Forelimb muscle (tissue), 1 donor: ENCODE measurements at places on chromosomes 16 and 17.

DNA sequence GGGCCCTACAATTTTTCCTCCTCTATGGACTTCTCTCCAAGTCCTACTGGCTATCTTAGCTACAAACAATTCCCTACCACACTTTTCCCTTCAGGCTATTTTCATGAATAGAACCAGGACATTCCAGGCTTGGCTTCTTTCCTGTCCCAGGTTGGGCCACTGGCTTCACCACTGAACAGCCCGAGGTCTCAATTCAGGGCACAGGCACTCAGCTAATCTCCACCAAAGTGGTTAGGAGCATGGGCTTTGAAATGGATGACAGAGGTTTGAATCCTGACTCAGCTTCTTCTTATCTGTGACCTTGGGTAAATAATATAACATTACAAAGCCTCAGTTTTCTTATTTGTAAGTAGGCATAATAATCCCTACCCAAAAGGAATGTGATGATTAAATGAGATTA lies 50.9 kb upstream of the ZNF629 start:
- no peak for DNase-seq

- no peak for DNase-seq
These were observed at the start of gene ST6GALNAC2 for GRCh38 chr17:76585649-76586593. Gene ST6GALNAC2, minus strand, starts transcription at chr17:76585860. Its CDS starts 52 bp downstream, at chr17:76585808.

GRCh38 chr17:66343531-66344078 lies 41.2 kb downstream of the PRKCA start:
- no peak for DNase-seq

DNA sequence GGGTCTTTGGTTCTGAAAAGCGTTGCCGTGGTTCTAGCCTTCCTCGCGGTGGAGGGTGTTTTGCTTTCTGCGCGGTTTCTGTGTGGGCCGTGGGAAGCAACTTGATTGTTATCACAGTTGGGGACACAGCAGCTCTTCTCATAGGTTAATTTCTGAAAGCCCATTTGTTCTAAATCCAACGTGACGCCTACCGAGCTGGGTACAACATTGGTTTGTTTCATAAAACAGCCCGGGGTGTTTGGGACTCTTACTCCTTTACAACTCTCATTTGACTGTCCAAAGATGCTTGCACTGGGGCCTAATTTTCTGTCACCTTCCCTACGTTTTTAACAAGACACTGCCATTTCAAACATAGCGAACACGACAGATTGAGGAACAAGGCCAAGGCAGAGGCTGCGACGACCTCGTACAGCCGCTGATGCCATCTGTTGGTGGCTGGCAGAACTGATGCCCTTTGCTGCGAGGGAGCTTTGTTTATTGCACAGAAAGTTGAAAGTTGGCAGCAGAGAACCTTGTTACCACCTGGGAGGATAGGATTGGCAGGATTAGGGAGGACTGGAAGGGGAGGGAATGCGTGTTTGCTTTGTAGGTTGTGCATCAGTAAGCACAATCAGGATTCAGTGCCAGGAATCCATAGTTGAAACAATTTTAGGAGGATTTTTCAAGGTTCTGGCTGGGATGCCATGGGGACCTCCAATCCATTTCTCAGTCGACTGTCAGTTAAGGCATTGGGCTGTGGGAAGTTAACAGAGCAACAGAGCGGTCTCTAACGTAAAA lies 98.3 kb downstream of the PITPNC1 start:
- peak; percentile 36 for DNase-seq

DNA sequence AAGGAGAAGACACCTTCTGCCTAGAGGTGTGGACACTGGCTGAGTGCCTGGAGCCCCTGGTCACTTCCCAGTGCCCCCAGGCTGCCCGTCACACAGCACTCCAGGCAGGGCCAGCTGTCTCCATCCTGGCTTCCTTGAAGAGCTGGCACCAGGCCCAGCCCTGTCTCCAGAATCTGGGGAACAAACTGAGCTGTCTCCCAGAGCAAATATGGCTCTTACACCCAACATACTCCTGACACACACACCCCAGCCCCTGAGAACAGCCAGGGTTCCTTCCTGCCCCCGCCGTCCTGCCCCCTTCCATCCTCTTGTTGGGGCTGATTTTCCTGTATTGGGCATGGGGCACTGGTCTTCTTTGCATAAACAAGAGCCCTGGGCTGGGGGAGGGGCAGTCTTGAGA lies 9.1 kb downstream of the NHERF1 start:
- DNase-seq, result no peak

GRCh38 chr17:74210191-74211140 lies 2.9 kb upstream of the TTYH2 start:
- DNase-seq, result no peak

DNA sequence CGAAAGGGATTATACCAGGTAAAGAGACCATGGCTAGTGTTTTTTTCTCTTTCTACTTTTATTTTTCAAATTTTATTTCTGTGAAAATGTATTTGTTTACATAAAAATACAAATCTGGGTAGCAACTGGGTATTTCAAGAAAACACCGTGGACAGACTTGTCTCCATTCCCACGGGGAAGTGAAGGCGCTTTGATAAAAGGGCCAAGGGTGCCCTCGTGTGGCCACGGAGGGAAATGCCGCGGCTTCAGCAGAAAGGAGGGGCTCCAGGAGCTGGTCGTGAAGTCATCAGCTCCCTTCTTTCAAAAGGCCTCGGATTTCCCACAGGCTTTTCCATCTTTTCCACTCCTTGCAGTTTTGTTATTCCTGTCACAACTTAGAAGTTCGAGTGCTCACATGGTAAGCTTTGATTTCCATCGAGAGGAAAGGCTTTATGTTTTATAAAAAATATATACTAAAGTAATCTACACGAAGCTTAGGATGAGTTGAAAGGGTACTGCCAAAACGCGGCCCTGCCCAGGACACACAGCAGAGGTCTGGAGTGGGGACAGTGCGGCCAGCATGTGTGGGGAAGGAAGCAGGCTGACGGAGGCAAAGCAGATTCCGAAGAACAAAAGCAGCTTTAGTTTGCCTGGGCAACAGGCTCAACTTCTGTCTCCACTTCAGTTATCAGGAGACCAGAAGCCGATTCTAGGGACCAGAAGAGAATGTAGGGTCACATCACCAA lies 15.3 kb upstream of the MNT start:
- peak; percentile 64 for DNase-seq

DNA sequence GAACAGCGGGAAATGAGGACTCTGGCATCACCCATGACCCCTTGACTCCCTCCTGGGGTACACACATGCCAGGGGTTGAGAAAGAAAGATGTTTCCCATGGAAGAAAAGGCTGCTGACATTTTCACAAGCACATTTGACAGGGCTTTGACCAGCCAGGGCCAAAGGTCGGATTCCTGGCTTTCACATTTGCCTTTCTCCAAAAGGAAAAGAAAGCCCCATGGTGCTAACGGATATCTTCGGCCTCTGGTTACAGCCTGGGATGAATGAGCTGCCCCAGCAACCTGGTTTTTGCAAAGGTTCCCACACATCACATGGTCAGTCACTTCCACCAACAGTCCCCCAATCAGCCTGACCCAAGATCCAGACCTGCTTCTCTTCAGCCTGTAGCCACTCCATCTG lies 478.2 kb upstream of the CDH11 start:
- no peak for DNase-seq

DNA sequence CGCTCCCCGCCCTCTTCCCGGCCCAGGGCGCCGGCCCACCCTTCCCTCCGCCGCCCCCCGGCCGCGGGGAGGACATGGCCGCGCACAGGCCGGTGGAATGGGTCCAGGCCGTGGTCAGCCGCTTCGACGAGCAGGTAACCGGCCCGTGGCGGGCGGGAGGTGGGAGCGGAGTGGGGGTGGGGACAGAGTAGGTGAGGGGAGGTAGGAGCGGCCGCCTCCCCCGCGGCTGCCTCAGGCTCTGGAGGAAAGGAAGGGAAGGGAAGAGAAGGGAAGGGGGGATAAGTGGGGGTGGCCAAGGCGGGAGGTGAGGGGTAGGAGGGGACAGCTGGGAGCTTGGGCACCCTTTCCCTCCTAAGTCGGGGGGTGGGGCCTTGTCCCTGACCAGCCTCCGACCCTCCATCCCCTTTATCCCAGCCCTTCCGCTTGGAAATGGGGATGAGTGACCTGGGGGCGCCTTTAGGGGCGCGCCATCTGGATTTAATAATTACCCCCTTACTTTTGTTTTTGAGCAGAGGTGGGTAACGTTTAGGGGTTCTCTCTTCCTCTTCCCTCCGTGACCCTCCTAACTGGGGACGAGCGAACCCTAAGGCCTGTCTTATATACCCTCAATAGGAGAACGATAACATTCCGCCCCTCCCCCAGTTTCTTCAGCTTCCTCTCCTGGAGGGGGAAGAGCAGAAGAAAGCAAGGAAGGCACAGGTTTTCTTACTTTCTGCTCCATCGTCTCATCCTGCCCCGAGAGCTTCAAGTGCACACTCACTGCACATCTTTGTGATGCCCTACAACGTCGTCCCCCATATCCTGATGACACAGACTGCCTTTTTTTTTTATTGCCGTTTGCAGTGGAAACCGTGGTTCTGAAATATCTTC lies 694 bp downstream of the NF1 start:
- DNase-seq, result peak; percentile 35

- no peak for DNase-seq
These were observed at the start of gene ODF4 for GRCh38 chr17:8339540-8339939. Gene ODF4, plus strand, starts transcription at chr17:8339840. Its CDS starts 212 bp downstream, at chr17:8340052.

DNA sequence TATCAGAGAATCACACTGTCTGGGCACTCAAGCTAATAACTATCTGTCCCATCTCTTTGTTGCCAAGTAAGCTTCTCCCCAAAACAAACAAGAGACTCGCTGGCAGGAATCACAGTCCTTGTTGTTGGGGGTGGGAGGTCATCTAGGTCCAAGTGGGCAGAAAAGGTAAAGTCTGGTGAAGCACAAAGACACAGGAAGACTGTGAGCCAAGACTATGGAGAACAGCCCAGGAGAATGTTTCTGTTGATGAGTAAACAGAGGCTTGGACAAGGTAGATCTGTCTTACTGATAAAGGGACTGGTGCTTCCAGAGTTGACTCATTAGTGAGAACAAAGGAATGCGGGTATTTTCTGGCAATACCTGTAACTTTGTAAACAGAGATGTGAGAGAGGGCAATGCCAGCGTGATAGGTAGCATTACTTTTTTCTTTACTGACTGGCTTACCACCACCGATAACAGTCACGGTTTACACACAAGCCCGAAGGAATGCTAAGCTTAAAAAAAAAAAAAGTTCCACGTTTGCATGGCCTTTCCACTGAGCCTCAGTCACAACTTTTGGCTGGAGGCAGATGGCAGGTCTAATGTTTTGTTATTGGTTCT lies 11.5 kb upstream of the MMD start:
- no peak for DNase-seq

GRCh38 chr17:12463102-12463501 lies 202.6 kb upstream of the MYOCD start:
- DNase-seq, result no peak

DNA sequence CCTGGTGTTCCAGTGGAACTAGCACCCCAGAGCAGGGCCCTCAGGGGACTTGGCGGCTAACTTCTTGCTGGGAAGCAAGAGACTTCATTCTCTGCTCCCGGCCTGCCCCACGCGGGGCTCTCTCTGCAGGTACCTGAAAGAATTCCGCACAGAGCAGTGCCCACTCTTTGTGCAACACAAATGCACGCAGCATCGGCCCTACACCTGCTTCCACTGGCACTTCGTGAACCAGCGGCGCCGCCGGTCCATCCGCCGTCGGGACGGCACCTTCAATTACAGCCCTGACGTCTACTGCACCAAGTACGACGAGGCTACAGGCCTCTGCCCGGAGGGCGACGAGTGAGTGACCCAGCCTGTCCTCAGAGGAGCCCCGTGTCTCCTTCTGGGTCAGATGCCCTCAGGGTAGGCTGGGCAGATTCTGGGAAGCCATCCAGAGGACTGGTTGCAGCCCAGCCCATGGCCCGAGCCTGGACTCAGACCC lies 25.1 kb downstream of the UNK start:
- DNase-seq, result no peak

DNA sequence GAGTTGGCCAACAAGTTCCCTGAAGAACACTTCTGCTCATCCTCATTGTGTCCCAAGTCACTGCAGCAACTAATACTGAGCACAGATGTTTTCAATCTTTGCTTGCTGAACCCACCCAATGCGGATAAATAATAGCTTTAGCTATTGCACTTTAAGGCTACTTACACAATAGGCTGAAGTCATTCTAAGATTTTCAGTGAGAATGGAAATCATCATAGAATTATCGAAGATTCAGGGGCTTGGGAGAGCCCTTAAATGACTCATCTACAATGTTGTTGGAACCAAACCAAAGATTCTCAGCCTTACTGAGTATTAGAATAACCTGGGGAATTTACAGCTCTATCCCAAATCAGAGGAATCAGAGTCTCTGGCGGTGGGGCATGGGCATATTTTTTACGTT lies 51.2 kb downstream of the SYCE1L start:
- peak; percentile 26 for DNase-seq

- no peak for DNase-seq
These were observed 217.8 kb downstream of the CDRT15L2 start for GRCh38 chr17:20797292-20797691.

DNA sequence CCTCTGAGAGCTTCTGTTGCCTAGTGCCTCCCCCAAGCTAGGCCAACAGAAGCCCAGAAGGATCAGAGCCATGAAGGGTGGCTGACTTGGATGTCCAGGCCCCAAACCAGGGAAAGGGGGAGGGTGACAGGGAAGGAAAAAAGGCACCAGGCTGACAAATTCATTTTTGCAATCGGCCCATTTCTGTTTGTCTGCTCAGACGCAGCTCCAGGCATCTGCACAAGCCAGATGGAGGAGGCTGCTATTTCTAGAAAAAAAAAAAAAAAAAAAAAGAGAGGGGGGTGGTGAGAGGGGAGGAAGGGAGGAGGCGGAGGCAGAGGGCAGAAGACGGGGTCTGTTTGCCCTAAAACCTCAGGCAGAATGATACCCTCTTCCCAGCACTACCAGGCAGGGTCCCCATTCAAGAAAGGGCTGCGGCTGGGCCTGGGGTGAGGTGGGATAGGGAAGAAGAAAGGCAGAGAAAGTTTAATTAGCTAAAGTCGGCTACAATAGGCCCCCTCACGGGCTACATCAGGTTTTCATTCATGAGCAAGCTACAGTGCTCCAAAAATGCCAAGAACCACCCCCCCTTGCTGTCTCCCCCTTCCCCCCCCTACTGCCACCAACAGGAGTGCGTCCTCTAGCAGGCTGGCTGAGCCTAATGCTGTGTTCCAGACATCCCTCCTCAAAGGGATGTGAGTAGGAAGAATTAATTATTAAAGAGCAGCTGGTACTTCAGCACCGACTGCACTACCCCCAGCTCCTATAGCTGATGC lies 2.4 kb downstream of the HDAC5 start:
- no peak for DNase-seq

DNA sequence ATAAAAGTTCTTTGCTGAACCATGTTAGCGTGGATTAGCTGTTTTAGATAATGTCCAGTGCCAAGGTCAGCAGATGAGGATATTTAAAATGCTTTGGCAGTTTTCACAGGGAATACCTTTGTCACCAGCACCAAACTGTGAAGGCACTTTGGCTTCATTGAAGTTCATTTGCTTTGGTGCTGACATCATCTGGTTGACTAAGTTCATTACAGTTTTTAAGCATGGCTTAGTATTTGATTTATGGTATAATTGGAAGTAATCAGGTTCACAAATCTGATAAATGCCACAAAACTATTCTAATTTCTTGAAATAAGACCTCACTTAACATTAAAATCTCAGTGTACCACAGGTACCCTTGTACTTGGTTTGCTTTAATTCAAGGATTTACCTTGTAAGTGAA lies 4.3 kb downstream of the GID4 start:
- no peak for DNase-seq

GRCh38 chr17:77315551-77316190 lies 174.9 kb downstream of the SEC14L1 start:
- DNase-seq, result no peak
